IMR-90 (cell line): ENCODE measurements at places on chromosomes 16 and 17. TPM values are rescaled to one million over a fixed set of nuclear protein-coding genes. Genes with fewer than 3 reads are reported as not detected.

ANKRD40CL gene
- not detected in 2 replicates for total RNA-seq

PRDM7 gene
- total RNA-seq, result not detected in 2 replicates

TBC1D3G gene
- not detected in 2 replicates for total RNA-seq

OSGIN1 gene
- total RNA-seq, result 0.83 and 0.90 TPM in 2 replicates

C1QL1 gene
- 0.18 and 0.28 TPM in 2 replicates for total RNA-seq

TNFRSF12A gene
- 103 and 118 TPM in 2 replicates for total RNA-seq

GRCh38 chr16:49352892-49353291 lies 20.7 kb upstream of the C16orf78 start:
- H3K27me3 ChIP-seq, result no peaks in the 10 kb centered on the region
- DNase-seq, result no peak
- no peaks in the 10 kb centered on the region for H3K4me1 ChIP-seq
- H3K27ac ChIP-seq, result no peak overlapping the region
